ENCODE measurements at places on chromosomes 6 and 20.

DNA sequence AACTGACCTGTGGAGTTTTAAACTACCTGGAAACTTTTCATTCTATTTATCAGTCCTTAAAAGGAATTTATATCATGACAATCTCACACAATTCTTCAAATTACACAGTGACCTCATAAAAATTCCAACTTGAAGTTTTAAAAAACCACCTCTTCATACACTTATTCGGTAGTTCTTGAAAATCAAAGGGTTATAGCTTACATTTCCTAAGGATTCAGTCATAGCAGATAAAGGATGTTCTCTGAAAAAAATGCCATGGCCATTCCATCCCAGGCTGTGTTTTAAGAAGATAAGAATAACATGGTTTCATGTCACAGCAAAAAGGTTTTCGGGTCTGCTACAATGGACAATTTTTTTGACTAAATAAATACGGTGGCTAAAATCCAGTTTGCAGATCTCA is 41.2 kb downstream of the GOPC start:
- no peak for DNase-seq

GRCh38 chr20:63321148-63321831 is 28.3 kb downstream of the COL20A1 start:
- DNase-seq = no peak

DNA sequence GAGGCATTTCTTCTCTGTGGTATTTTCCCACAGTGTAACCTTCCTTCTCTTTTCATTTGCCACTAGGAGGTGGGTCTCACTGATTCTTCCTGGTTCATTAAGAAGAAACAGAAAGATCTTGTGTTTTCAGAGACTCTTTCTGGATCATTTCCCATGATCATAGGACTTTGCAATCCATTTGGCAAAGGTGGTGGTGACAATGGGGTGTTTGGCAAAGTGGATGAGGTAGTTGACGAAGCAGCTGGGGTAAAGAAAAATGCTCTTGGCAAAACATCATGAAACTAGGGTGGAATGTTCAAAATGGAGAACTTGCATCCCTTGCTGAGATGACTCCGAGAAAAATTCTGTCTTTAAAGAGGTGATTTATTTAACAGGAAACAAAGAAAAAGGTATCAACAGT is 50.6 kb downstream of the TRAF3IP2 start:
- DNase-seq = no peak

DNA sequence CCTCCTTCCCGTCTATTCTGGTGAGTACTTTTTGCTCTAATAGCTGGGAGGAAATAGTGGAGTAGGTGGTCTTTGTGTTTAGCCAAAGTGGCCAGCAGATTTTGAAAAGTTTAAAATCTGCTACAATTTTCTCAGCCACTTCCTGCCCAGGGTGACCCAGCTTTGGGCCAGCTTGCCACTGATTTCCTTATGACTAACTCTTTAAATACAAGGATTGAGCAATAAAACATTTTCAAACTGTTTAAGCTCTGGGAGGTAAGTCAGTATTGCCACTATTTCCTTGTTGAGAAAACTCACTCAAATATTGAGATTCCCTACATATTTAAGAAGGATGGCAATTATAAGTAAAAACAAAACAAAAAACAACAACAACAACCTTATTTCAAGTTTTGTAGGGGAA is 54.5 kb downstream of the TRMT11 start:
- DNase-seq = no peak

DNA sequence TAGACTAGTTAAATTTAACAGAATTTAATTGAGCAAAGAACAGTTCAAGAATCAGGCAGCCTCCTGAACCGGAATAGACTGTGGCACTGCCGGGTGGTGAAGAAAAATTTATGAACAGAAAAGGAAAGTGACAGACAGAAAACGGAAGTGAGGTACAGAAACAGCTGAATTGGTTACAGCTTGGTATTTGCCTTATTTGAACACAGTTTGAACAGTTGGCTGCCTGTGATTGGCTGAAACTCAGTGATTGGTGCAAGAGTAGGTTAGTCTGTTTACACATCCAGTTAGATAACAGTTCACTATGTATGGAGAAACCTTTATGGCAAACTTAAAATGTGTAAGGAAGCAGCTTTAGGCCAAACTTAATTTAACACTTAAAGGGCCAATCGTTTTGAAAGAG is 116.0 kb upstream of the CITED2 start:
- no peak for DNase-seq

DNA sequence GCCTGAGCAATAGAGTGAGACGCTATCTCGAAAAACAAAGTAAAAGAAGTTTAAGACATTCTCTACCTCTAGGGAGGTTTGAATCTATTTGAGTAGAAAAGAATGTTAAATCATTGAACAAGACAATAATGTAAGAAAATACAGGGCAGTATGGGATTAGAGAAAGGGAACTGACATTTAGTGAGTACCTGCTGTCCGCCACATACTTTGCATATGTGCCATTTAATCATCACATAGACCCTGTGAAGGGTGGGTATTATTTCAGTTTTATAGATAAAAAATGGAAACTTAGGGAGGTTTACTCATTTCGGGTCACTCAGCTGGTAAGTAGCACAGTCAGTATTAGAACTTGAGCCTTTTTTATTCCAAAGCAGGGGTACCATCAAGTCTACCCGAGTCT is 31.4 kb downstream of the STK4 start:
- DNase-seq = no peak

GRCh38 chr6:6008648-6009421 is 2.1 kb upstream of the NRN1 start:
- no peak for DNase-seq

GRCh38 chr6:117955684-117956256 is 48.7 kb downstream of the SLC35F1 start:
- DNase-seq = no peak
